ENCODE measurements at places on chromosomes 3 and 15. TPM values are rescaled to one million over a fixed set of nuclear protein-coding genes. Genes with fewer than 3 reads are reported as not detected.

GRCh38 chr3:54960701-54961100 lies 32.8 kb upstream of the LRTM1 start:
- ATAC-seq = no peak

- ATAC-seq = no peak
Measured at GRCh38 chr15:87662575-87662974, 594.0 kb downstream of the NTRK3 start.

DNA sequence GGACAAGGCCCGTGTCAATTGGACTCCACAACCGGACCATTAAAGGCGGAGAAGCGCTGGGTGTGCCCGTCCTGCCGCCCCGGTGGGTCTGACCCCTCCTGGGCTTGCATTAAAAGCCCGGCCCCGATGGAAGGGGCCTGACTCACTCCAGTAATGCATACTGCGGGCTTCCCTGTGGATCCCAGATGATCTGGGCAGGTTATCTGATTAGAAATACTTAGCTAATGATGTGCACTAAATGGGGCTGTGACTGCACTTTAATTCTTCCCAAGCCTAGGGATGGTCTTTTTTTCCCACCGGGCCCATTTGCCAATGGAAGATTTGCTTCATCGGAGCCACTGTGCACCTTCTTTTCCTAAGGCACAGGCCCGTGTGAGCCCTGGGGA lies 124.9 kb downstream of the TMEM266 start:
- peak; percentile 10 for ATAC-seq

DNA sequence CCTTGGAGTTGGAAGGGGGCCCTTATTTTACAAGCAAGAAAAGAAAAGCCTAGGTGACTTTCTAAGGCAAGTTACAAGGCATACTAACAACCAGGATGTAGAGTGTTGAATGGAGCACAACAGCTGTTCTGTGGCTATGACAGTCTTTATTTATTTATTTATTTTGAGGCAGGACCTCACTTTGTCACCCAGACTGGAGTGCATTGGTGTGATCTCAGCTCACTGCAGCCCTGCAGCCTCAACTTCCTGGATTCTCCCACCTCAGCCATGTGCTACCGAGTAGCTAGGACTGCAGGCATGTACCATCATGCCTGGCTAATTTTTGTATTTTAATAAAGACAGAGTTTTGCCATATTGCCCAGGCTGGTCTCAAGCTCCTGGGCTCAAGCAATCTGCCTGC lies 973.4 kb downstream of the ROBO1 start:
- ATAC-seq = no peak

GRCh38 chr3:129180461-129180860 lies 3.2 kb downstream of the CNBP start:
- no peak for ATAC-seq

DNA sequence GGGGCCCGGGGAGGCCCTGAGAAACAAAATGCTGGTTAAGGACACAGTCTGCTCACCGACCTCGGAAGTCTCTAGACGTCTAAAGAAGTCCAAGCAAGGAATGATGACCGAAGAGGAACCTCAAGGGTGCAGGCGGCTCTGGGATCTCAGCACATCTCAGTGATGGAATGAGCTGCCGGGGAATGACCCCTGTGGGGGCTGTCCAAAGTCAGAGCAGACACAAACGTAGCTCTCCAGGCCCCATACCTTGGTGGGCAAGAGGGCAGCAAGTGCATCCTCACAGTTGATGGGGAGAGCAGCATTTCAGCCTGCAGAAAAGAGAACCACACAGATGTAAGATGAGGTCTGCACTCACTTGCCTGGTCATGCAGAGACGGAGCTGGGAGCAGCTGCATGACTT lies 129.1 kb downstream of the IGF1R start:
- ATAC-seq = no peak

- no peak for ATAC-seq
Measured at GRCh38 chr3:148962513-148962912, 28.8 kb upstream of the GYG1 start.

GRCh38 chr3:64814351-64814750 lies 126.6 kb upstream of the ADAMTS9 start:
- no peak for ATAC-seq

DNA sequence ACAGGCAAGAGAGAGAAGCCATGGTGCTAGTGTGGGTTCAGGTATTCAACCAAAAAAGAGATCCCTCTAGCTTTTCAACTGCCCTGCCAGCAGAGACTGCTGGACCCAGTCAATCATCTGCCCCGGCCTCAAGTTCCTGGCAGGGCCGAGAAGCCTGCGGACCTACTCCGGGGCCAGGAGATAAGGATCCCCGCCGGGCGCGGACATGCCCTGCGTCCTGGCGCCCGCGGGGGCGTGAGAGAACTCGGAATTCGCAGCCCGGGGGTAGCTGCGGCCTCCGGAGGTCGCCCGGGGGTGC lies 821 bp upstream of the MAGI1 start:
- ATAC-seq = no peak

DNA sequence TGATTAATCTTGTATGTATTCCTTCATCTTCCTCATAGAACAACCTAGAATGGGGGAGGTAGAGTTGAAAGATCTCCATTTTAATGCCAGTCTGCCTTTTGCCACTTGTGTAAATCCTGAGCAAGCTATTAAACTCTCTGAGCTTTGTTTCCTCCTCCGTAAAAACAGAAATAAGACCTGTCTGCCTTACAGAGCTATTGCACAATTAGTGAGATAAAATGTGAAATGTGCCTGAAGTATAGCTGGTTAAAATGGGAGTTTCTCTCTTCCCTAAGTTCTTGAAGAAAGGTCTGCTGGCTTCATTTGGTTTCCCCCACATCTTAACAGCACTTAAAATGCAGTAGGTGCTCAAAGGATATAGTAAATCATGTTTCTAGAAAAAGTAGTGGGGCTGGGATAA lies 19.0 kb downstream of the ALDH1A2 start:
- no peak for ATAC-seq

DNA sequence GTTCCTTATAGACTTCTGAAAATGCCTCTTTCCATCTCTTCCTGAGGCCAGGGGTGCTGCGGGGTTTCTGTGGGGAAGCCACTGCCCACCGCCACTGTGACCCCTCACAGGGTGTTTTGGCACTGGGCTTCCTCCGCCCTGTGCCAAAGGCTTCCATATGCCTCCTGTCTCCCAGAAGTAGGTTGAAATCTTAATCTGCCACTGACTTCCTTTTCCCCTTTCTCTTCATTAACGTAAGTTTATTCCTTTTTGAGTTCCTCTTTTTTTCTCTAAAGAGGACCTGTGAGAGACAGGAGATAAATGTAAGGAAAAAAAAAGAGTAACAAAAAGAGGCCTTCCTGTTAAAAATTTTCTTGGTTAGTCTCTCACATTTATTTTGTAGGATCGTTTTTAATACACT lies 220.5 kb downstream of the CTNNB1 start:
- no peak for ATAC-seq

DNA sequence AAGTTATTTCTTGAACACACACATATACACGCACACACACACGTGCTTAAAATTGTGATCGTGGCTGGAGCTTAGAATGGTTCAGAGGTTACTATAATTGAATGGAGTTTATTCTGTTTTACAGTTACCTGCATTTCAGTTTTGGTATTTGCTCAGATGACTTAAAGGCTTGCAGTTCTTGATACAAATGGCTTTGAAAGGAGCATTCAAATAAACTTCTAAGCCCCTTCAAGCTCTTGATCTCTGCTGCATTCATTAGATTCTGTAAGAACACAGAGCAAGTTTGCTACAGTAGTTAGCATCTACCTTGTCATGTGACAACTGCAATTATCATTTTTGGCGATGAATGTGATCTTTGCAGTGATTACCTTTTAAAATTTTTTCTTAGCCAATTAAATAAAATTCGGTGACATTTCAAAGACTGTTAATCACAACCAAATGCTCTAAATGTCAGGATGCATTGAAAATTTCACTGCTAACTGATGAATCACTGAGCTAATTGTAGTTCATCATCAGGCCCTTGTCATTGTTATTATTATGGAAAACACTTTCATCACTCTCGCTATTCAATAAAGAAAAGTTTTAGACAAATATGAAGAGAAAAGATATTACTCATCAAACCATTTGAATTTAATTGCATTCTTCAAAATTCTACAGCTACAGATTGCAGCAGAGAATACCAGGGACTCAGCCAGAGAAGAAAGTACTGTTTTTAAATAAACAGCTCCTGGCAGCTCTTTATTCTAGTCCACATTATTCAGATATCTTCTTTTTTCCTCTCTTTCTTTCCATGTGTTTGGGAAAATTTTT lies 296.1 kb downstream of the LRTM1 start:
- ATAC-seq = peak; percentile 65

GRCh38 chr3:5198986-5199731 lies 11.7 kb downstream of the EDEM1 start:
- ATAC-seq = no peak

GRCh38 chr3:161991901-161992540 lies 495.4 kb downstream of the OTOL1 start:
- peak; percentile 25 for ATAC-seq

- ATAC-seq = no peak
Measured at GRCh38 chr3:39025222-39025970, 26.3 kb downstream of the SCN11A start.

DNA sequence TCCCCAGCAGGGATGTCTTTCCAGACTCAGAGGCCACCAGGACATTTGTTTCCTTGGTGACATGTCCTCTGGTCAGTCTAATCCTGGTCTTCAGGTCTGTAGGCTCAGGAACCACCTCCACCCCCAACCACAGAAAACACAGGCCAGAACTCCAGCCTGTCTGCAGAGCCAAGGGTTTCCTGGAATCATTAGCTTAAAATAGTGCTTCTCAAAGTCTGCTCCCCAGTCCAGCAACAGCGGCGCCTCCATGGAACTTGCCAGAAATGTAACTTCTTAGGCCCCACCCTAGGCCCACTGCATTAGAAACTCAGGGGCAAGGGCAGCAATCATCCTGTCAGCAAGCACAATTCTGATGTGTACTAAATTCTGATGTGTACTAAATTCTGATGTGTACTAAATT lies 20.0 kb downstream of the SLC28A1 start:
- ATAC-seq = no peak

DNA sequence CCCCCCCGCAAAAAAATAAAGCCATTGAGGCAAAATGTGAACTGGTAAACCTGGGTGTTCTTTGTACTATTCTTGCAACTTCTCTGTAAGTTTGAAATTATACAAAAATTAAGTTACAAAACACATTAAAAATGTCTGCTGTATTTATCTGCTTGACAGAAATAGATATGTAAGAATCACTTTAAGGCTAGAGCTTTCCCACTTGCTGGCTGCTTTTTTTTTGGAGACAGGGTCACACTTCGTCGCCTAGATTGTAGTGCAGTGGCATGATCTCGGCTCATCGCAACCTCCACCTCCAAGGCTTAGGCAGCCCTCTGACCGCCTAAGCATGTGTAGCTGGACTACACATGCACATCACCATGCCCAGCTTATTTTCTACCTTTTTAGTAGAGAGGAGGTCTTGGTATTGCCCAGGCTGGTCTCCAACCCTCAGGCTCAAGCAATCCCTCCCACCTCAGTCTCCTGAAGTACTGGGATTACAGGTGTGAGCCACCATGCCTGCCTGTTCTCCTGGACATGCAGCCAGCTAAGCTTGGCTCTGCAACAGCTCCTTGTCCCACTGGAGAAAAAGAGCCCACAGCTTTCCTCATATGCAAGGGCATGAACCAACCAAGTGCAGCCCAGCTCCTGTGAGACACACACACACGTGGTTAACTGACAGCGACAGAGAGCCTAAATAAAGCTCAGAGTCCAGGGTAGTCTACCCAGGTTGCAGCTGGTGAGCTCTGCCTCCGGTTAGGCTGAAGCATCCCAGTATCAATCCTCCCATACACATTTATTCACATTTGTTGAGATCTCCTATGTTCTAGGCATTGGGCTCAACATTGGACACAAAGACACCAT lies 4.5 kb downstream of the RPS17 start:
- ATAC-seq = no peak

CNTN6 gene
- total RNA-seq = 4.0 TPM

CHL1 gene
- total RNA-seq = 19.1 TPM

ALDH1L1 gene
- 10.9 TPM for total RNA-seq

HIGD2B gene
- not detected for total RNA-seq

CP gene
- 35.9 TPM for total RNA-seq

ATP8B4 gene
- 1.9 TPM for total RNA-seq

CPNE4 gene
- 3.2 TPM for total RNA-seq

CD276 gene
- 105 TPM for total RNA-seq

PARP15 gene
- total RNA-seq = 0.05 TPM

NAA50 gene
- 30.9 TPM for total RNA-seq

BUB1B gene
- total RNA-seq = 31.9 TPM

RAD51 gene
- total RNA-seq = 9.0 TPM
